Myometrial cell (primary cell): ENCODE measurements at places on chromosomes 16 and 17. TPM values are rescaled to one million over a fixed set of nuclear protein-coding genes. Genes with fewer than 3 reads are reported as not detected.

The RBFOX1 gene
- total RNA-seq, result 1.2 TPM in 1 of 2 replicates, not detected in the other

The SHISA9 gene
- total RNA-seq, result not detected in 2 replicates

The SBK1 gene
- total RNA-seq, result 0.58 TPM in 1 of 2 replicates, not detected in the other

The EIF1 gene
- total RNA-seq, result 61.0 and 63.1 TPM in 2 replicates

The KRTAP2-1 gene
- total RNA-seq, result not detected in 2 replicates

The GGT6 gene
- total RNA-seq, result not detected in 2 replicates

The TM4SF5 gene
- total RNA-seq, result not detected in 2 replicates

The ABCC6 gene
- total RNA-seq, result 0.18 and 4.0 TPM in 2 replicates

The BIRC5 gene
- 93.4 and 99.5 TPM in 2 replicates for total RNA-seq

The TBC1D3H gene
- total RNA-seq, result not detected in 2 replicates

The NOMO2 gene
- 91.4 and 95.7 TPM in 2 replicates for total RNA-seq

The HS3ST2 gene
- total RNA-seq, result not detected in 2 replicates

The TBC1D3E gene
- total RNA-seq, result not detected in 2 replicates

The CCL8 gene
- not detected in 2 replicates for total RNA-seq

The RNF222 gene
- total RNA-seq, result not detected in 2 replicates

The GRAP gene
- under 0.01 TPM in 1 of 2 replicates, not detected in the other for total RNA-seq

The TBC1D3I gene
- not detected in 2 replicates for total RNA-seq

The CDRT15L2 gene
- total RNA-seq, result not detected in 2 replicates

The TBC1D3C gene
- not detected in 2 replicates for total RNA-seq

The DPEP2 gene
- total RNA-seq, result not detected in 2 replicates

The KRT34 gene
- 115 and 121 TPM in 2 replicates for total RNA-seq

The GLIS2 gene
- 6.7 and 6.9 TPM in 2 replicates for total RNA-seq

The ESRP2 gene
- total RNA-seq, result under 0.01 and 0.53 TPM in 2 replicates

The TPSD1 gene
- not detected in 2 replicates for total RNA-seq

The CCL23 gene
- total RNA-seq, result not detected in 2 replicates

The SKAP1 gene
- total RNA-seq, result not detected in 2 replicates

The TMEM235 gene
- total RNA-seq, result not detected in 2 replicates

The CNGB1 gene
- not detected in 2 replicates for total RNA-seq

The CACNG3 gene
- not detected in 2 replicates for total RNA-seq

The CCL5 gene
- total RNA-seq, result not detected in 2 replicates

The SNAI3 gene
- total RNA-seq, result not detected in 2 replicates

The ARSG gene
- total RNA-seq, result 0.29 and 1.2 TPM in 2 replicates

The SMIM36 gene
- total RNA-seq, result not detected in 2 replicates

The TEX19 gene
- total RNA-seq, result 2.0 TPM in 1 of 2 replicates, not detected in the other

The DPEP3 gene
- not detected in 2 replicates for total RNA-seq

The ZNF594 gene
- 0.29 and 1.6 TPM in 2 replicates for total RNA-seq

The CES3 gene
- not detected in 2 replicates for total RNA-seq

The CREBBP gene
- 8.6 and 16.8 TPM in 2 replicates for total RNA-seq

The C17orf58 gene
- 12.8 and 13.0 TPM in 2 replicates for total RNA-seq

The TBC1D3D gene
- 0.18 TPM in 1 of 2 replicates, not detected in the other for total RNA-seq

The SLC5A11 gene
- not detected in 2 replicates for total RNA-seq

The EPN3 gene
- under 0.01 TPM in 1 of 2 replicates, not detected in the other for total RNA-seq

The TEX14 gene
- not detected in 2 replicates for total RNA-seq

The ZMYND15 gene
- total RNA-seq, result 0.29 TPM in 1 of 2 replicates, not detected in the other

The DOK4 gene
- 43.5 and 47.9 TPM in 2 replicates for total RNA-seq

The SLC35B1 gene
- 49.3 and 65.9 TPM in 2 replicates for total RNA-seq

The MON1B gene
- total RNA-seq, result 19.1 and 27.7 TPM in 2 replicates

The RAB26 gene
- 1.4 and 2.3 TPM in 2 replicates for total RNA-seq

The PYDC1 gene
- not detected in 2 replicates for total RNA-seq

The NLRC5 gene
- 13.0 and 13.5 TPM in 2 replicates for total RNA-seq

The WIPF2 gene
- 4.9 and 9.6 TPM in 2 replicates for total RNA-seq

The ZNF750 gene
- not detected in 2 replicates for total RNA-seq
